ENCODE measurements at places on chromosomes 16 and 17.

- DNase-seq = no peak
These were observed 54.0 kb upstream of the CES5A start for GRCh38 chr16:55929181-55929580.

GRCh38 chr16:30741461-30741914 is 6.7 kb upstream of the PHKG2 start:
- DNase-seq = peak; percentile 100

DNA sequence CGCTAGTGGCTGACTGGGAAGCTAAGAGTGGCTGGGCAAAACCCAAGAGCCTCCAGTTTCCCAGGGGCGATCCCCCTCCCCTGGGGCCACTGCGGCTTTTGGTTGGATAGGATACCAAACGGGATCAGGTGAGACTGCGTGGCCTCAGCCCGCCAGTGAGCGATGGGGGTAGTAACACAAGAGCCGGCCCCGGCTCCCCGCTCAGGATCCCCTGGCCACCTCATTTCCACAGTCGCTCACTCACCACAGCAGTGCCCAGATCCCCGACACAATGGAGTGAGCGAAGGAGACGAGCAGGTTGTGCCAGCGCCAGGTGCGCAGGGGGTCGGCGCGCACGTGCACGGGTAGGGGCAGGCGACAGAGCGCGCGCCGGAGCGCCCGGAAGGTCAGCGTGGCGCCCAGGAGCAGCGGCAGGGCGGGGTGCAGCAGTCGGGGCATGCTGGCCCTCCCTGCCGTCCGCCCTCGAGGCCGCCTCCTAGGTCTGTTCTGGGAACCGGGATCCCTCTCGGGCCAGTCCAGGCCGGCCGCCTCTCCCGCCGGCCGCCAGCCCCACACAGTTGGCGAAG is 290 bp downstream of the TLCD1 start:
- DNase-seq = no peak

- DNase-seq = no peak
These were observed 30.4 kb upstream of the SBK1 start for GRCh38 chr16:28261942-28262341.

GRCh38 chr16:27340654-27341053 is 26.9 kb downstream of the IL4R start:
- DNase-seq = no peak

DNA sequence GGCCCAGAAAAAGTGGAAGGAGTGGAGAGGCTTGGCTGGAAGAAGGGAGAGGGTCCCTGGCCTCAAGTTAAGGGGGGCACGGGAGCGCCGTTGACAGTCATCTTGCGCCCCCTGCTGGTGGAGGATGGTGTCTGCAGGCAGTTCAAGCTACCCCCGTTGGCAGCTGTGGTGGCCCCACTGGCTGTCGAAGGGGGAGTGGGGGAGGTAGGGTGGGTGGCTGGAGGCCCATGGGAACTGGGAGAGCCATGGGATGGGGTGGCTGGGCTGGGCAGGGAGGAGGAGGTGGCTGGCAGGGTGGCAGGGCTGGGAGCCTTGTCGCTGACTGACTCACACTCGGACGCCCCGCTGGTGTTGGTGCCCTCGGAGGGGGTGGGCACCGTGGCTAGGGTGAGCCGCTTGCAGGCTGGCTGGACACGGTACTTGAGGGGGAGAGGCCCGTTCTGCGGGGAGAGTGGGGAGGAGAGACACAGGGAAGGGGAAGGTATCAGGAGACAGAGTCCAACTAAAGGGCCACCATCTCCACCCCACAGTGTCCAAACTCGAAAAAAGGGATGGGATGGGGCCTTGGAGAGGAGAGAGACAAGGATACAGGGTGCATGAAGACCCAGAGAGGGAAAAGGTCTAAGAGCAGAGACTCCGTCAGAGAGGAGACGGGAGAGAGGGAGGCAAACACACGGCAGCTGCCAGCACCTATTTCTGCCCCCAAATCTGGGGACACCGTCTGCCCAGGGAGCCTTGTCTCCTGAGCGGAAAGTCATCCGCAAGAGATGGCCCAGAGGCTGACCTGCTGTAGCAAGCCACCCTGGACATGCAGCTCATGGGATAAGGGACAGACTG is 5.2 kb downstream of the CISD3 start:
- no peak for DNase-seq

- DNase-seq = no peak
These were observed 145.4 kb downstream of the SOX9 start for GRCh38 chr17:72266112-72266775.

DNA sequence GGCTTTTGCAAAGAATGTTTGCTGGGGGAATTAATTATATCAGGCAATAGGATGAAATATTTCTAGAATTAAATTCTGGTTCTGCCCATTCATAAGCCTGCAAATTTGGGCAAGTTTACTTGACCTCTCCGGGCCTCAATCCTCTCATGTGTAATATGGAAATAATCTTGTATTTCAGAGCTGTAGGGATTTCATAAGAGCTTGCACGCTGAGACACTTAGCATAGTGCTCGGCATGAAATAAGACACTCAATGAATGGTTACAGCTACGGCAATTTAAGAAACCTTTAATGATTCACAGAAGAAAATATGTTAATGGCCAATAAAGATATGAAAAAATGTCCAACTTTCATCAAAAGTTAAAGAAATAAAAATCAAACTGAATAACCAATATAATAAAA is 40.6 kb upstream of the PITPNM3 start:
- DNase-seq = no peak

DNA sequence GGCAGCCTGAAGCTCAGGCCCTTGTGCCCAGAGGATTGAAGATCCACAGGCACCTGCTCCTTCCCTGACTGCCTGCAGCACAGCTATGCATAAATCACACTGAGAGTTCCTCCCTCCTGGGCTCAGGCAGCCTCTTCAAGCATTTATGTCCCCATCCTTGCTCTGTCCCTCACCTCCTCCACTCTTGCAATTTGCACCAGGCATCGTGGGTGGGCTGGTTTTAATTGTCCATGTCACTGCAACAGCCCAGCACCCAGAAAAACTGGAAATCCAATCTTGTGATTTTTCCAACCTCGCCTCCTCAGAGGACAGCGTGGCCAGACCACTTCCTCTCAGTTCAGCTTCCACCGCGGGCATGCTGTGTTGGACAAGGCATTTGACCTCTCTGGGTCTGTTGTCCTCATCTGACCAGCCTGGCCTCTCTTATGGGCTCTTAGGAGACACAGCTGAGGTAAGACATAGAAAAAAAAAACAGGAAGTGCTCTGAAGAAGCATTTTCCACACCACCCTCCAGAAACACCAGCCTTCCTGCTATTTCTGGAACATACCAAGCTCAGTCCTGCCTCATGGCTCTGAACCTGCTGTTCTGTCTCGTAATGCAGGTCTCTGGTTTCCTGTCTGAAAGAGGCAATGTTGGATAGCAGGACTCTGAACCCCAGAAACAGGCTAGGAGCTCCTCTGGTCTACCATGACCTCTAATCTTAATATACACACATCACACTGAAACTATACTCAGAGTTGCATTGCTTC is 8.3 kb downstream of the TMEM114 start:
- DNase-seq = no peak

DNA sequence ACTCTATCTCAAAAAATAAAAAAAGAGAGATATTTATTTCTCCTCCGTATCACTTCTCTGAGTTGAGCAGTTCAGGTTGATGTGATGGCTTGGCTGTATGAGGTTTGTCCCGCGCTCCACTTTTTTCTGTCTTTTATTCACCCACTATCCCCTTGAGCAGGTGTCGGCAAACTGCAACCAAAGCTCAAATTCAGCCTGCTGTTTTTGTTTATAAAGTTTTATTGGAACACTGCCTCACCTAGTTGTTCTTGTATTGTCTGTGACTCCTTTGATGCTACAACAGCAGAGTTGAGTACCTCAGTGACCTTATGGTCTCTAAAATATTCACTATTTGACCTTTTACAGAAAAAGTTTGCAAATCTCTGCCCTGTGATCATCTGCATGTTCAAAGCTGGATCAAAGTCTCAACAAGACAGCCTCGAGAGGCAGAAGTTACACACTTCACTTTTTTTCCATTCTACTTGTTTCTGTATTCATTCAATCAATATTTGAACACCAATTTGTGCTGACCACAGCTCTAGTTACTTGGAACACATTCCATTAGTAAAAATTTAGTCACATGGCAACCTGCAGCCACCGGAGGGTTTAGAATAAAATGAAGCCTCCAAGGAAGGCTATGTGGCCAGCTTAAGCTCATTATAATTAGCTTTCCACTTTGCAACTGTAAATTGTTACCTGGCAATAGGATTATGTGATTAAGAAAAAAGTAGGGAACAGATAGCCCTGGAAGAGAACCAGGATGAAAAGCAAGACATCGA is 945.8 kb downstream of the KCNJ2 start:
- DNase-seq = no peak

- DNase-seq = no peak
These were observed 3.6 kb downstream of the EVI2B start for GRCh38 chr17:31310260-31310659.

DNA sequence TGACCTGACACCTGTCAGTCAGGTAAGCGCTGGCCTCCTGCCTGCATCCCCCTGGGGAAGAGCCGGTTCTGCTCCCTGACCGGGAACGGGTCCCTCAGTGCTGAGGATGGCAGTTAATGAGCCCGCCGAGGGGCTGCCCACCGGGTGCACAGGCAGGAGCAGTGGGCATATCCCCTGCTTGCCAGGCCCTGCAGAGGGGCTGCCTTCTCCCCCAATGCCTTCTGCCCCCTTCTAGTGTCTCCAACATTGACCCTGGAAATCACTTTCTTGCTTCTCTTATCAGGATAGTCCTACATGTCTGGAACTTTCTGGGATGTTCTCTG is 388.5 kb downstream of the SEC14L1 start:
- no peak for DNase-seq

DNA sequence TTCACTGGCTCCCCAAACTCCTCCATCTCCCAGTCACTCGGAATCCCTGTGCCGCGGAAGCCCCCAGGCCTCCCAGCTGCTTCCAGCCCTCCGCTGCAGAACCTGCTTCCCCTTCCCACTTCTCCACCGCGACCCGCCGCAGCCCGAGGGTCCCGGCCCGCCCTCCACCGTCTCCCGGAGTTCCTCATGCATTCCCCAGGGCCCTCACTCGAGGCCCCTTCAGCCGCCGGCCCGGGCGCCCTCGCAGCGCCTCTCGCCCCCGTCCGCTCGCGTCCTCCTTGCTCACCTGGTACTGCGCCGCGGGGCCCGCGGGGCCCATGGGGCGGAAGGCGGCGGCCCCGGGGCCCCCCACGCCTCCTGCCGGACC is 329 bp downstream of the SMARCD2 start:
- DNase-seq = no peak

- DNase-seq = no peak
These were observed 21.5 kb upstream of the SRSF1 start for GRCh38 chr17:58028578-58028977.

Data from epithelial cell of prostate (primary cell).